Right renal pelvis (tissue), 4 donors: ENCODE measurements at places on chromosomes 2 and 18. TPM values are rescaled to one million over a fixed set of nuclear protein-coding genes. Genes with fewer than 3 reads are reported as not detected.

Gene GAREM2
- 9.0 TPM for polyA plus RNA-seq

- DNase-seq = no peak
Measured at GRCh38 chr2:10028988-10029874, 14.1 kb upstream of the KLF11 start.

GRCh38 chr2:233210843-233211547 is 40.5 kb upstream of the ATG16L1 start:
- DNase-seq = no peak

GRCh38 chr2:75087736-75088135 is 111.6 kb downstream of the TACR1 start:
- DNase-seq = no peak
